Effector memory CD4-positive, alpha-beta T cell (primary cell): ENCODE measurements at places on chromosomes 2 and 18.

- no peak for DNase-seq
Measured at GRCh38 chr18:39753178-39753577, 2187.6 kb upstream of the CELF4 start.

DNA sequence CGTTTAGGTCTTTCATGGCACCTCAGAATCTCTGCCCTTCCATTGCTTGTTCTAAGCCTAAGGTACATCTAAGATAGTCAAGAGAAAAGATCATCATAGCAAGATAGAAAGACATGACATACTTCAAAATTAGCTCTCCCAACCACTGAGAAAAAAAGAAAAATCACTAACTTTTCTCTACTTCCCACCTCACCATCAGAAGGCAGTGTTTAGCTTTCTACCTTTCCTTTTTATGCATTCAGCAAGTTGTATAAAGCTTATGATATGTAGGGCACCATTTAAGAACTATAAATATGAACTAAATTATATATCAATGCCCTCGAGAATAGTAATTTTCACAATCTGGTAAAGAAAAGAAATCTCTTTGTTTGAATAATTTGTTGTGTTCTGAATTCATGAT lies 331.8 kb upstream of the VWC2L start:
- no peak for DNase-seq

DNA sequence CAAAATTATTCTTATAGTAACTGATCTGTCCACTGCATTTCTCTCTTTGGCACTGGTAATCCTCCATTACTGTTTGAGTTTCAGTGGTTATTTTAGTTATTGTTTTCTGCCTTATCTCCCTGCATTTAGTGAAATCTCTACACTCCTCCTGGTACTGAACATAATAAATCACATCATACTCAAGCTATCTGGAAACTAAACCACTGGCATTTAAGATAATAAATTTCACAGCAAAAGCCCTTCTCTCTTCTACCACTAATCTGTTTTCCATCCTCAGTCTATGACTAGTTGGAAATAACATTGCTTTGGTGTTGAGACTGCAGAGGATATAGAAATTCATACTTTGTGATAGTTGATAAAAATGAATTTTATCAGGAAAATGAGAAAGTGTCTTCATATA lies 399.3 kb upstream of the FSHR start:
- DNase-seq = no peak

- no peak for DNase-seq
Measured at GRCh38 chr2:206232287-206233035, 42.0 kb upstream of the ZDBF2 start.

DNA sequence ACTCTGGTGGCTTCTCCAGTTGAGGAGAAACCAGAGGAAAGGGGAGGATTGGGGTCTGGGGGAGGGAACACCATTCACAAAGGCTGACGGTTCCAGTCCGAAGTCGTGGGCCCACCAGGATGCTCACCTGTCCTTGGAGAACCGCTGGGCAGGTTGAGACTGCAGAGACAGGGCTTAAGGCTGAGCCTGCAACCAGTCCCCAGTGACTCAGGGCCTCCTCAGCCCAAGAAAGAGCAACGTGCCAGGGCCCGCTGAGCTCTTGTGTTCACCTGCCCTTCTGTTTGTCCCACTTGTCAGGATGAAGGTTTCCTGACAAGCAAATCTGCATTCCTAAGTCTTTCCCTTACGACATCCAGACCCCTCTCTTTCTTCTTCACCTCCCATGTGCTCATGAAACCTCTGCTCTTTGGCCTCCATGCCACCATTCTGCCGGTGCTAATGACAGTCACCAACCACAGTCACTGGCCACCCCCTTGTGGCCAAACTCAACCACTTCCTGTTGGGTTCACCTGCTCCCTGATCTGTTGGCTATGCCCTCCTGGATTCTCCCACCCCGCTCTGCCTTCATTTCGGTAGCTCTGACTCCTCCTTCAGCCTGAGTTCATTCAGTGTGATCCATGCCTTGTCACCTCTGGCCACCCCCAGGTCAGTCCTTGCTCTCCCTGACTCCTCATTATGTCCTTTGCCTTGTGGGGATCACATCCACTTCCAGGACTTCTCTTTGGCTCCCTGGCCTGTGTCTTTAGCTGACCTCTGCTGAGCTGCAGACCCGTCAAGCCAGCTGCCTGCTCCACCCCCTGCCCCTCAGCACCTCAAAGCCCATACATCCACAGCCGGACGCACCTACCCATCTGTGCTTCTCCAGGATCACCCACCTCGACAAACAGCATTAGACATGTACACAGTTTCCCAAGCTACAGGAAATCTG lies 17.6 kb downstream of the EMX1 start:
- no peak for DNase-seq

DNA sequence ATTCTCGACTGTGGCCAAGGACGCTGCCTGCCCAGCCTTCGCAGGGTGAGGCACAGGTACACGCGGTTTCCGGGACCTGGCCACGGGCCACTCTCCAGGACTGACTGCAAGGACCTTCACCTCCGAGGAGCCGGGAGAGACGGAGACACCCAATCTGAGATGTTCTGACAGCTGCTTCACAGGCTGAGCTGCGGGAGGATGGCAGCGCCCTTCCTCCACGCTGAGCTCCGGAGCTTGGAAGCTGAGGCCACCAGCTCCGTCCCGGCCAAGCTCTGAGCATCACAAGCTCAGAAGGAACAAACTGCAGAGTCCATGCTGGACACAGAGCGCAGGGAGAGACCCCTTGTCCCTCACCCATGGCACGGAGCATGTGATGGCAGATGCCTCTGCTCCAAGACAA lies 71.1 kb upstream of the CTDP1 start:
- no peak for DNase-seq
